ENCODE measurements at places on chromosomes 12 and 14. TPM values are rescaled to one million over a fixed set of nuclear protein-coding genes. Genes with fewer than 3 reads are reported as not detected.

The TAS2R20 gene
- polyA plus RNA-seq = 0.17 TPM

The CPM gene
- polyA plus RNA-seq = 10.8 TPM

The SYNE2 gene
- 26.9 TPM for polyA plus RNA-seq

The CDKL1 gene
- 3.1 TPM for polyA plus RNA-seq

The ACSS3 gene
- polyA plus RNA-seq = 12.9 TPM

The MGP gene
- 999 TPM for polyA plus RNA-seq

The EXOC3L4 gene
- polyA plus RNA-seq = not detected

The WBP11 gene
- polyA plus RNA-seq = 112 TPM

The FAM181A gene
- not detected for polyA plus RNA-seq

The TTC9 gene
- 1.5 TPM for polyA plus RNA-seq

The FLVCR2 gene
- polyA plus RNA-seq = 8.8 TPM

The RPS6KA5 gene
- 0.72 TPM for polyA plus RNA-seq

The SLC11A2 gene
- 21.7 TPM for polyA plus RNA-seq

The GTF2A1 gene
- polyA plus RNA-seq = 5.1 TPM

The GRIP1 gene
- 0.54 TPM for polyA plus RNA-seq

The SLC35F4 gene
- polyA plus RNA-seq = not detected

The ENTPD5 gene
- 9.5 TPM for polyA plus RNA-seq

The CD4 gene
- 9.1 TPM for polyA plus RNA-seq

The LRRC10 gene
- polyA plus RNA-seq = not detected

The YEATS4 gene
- polyA plus RNA-seq = 13.5 TPM

The ARID4A gene
- polyA plus RNA-seq = 4.4 TPM

The ORAI1 gene
- 2.9 TPM for polyA plus RNA-seq

The APOF gene
- polyA plus RNA-seq = not detected

The GDF11 gene
- 4.1 TPM for polyA plus RNA-seq

The AQP6 gene
- polyA plus RNA-seq = 0.20 TPM

The CBLN3 gene
- polyA plus RNA-seq = 3.9 TPM

The ARHGEF40 gene
- polyA plus RNA-seq = 148 TPM

The CCDC38 gene
- polyA plus RNA-seq = 0.72 TPM

The PLBD1 gene
- 3.4 TPM for polyA plus RNA-seq

The SLC38A4 gene
- 0.40 TPM for polyA plus RNA-seq

The SERPINA9 gene
- polyA plus RNA-seq = not detected

The CCDC197 gene
- not detected for polyA plus RNA-seq

The AKAP6 gene
- polyA plus RNA-seq = 1.6 TPM

The PTPN21 gene
- polyA plus RNA-seq = 5.6 TPM

The OR6C2 gene
- polyA plus RNA-seq = not detected

The MYO1H gene
- polyA plus RNA-seq = 0.08 TPM

The PLEK2 gene
- 35.8 TPM for polyA plus RNA-seq

The FOXN4 gene
- polyA plus RNA-seq = not detected

The SPRYD3 gene
- 52.8 TPM for polyA plus RNA-seq

The NFATC4 gene
- polyA plus RNA-seq = 11.8 TPM

The RND1 gene
- polyA plus RNA-seq = 0.20 TPM

The P2RX2 gene
- polyA plus RNA-seq = not detected

The ESRRB gene
- not detected for polyA plus RNA-seq

The TMEM132D gene
- 0.03 TPM for polyA plus RNA-seq

The GTF2H3 gene
- polyA plus RNA-seq = 4.2 TPM

The EPYC gene
- not detected for polyA plus RNA-seq

The FOXM1 gene
- 1.0 TPM for polyA plus RNA-seq

The CCDC198 gene
- not detected for polyA plus RNA-seq

The ACOT6 gene
- not detected for polyA plus RNA-seq

The DLK1 gene
- polyA plus RNA-seq = 972 TPM

The CCDC85C gene
- polyA plus RNA-seq = 41.7 TPM

The PRIMA1 gene
- polyA plus RNA-seq = 1.9 TPM

The ERBB3 gene
- 2.6 TPM for polyA plus RNA-seq

The KRT78 gene
- not detected for polyA plus RNA-seq

The CDH24 gene
- polyA plus RNA-seq = 1.5 TPM

The TAS2R50 gene
- not detected for polyA plus RNA-seq

All from adrenal gland (tissue), 19 donors.